T-helper 1 cell (primary cell): ENCODE measurements at places on chromosomes 3 and 15.

DNA sequence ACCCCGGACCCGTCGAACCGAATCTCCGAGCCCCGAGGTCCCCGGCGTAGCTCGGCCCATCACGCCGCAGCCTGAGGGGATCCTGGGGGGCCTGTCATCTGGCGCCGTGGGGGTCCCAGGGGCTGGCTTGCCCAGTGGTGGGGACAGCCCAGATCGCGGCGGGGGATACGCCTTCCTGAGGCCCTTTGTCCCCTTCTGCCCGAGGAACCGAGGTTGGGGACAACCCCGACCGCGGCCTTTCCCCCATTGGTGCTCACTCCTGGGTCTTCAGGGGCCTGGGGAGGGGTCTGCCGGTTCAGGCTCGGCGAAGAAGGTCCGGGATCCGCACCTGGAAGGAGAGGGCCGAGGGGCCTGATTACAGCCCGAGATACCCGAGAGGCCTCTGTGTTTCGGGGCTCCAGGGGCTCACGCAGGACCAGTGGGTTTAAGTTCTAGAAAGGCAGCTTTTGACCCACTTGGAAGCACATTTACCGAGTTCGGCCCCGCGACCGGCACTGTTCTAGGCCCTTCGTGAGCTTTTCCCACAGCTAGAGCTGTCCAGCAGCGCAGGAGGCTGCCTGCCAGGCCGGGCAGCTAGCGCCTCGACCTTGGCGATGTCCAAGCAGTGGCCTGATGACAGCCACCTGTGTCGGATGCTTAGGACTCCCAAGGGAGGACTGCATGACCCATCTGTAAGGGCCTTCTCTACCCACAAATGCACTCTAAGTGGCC, 504 bp downstream of the ABHD2 start:
- peak; percentile 6 for DNase-seq

DNA sequence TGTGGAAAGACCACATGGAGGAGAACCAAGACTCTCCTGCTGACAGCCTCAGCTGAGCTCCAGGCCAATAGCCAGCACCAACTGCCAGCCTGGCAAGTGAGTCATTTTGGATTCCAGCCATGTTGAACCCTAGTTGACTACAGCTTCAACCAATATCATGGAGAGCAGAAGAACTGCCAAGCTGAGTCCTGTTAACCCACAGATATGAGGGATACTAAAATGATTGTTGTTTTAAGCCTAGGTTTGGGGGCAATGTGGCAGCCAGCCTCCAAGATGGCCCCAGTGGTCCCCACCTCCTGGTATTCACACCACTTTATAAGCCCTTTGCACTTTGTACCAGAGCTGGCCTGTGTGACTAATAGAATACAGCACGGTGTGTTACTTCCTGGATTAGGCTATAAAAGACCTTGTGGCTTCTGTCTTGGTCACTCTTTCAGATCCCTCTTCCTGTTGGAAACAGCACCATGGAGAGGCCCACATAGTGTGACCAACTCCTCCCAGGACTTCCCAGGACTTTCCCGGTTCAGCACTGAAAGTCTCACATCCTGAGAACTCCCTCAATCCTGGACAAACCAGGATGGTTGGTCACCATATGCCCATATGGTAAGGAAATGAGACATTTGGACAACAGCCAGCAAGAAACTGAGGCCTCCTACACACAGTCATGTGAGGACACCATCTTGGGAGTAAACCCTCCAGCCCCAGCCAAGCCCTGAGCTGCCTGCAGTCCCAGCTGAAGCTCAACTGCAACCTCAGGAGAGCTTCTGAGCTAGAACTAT, 32.4 kb upstream of the CDV3 start:
- no peak for DNase-seq

GRCh38 chr15:70189826-70190695, 92.3 kb upstream of the TLE3 start:
- DNase-seq = no peak

GRCh38 chr3:102135316-102135715, 286.0 kb downstream of the NFKBIZ start:
- no peak for DNase-seq

DNA sequence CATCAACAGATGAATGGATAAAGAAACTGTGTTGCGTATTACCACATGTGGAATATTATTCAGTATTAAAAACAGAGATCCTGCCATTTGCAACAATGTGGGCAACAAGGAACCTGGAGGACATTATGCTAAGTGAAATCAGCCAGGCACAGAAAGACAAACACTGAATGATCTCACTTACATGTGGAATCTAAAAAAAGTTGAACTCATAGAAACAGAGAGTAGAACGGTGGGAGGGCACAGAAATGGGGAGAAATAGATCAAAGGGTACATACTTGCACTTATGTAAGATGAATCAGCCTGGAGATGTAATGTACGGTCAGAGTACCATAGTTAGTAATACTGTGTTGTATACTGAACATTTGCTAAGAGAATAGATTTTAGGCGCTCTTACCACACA, 29.8 kb upstream of the MUC13 start:
- DNase-seq = no peak

- DNase-seq = no peak
These were observed 5.8 kb upstream of the RYR3 start for GRCh38 chr15:33304924-33305323.

GRCh38 chr15:82647835-82648256, 683 bp upstream of the CPEB1 start:
- DNase-seq = peak; percentile 25
